ENCODE measurements at places on chromosomes 16 and 17. TPM values are rescaled to one million over a fixed set of nuclear protein-coding genes. Genes with fewer than 3 reads are reported as not detected.

SLC6A4 gene
- polyA plus RNA-seq, result 0.76 TPM

GFAP gene
- 0.64 TPM for polyA plus RNA-seq

FGF11 gene
- polyA plus RNA-seq, result 2.2 TPM

KRT31 gene
- polyA plus RNA-seq, result not detected

DNA sequence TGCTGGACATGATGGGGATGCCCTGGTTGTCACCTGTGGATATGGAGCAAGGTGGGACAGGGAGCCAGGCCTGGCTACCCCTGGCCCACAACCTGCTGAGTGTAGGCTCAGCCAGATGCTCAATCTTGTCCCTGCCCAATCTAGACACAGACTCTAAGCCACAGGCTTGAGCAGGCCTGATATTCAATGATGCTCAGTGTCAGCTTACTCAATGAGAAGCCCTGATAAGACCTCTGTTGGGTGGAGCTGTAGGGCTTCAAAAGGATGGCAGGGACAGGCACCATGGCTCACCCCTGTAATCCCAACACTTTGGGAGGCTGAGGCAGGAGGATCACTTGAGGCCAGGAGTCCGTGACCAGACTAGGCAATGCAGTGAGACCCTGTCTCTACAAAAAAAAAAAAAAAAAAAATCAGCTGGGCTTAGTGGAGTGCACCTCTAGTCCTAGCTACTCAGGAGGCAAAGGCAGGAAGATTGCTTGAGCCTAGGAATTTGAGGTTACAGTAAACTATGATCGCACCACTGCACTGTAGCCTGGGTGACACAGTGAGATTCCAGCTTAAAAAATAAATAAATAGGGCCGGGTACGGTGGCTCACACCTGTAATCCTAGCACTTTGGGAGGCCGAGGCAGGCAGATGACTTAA is 3.4 kb downstream of the LCAT start:
- no peak for DNase-seq

DNA sequence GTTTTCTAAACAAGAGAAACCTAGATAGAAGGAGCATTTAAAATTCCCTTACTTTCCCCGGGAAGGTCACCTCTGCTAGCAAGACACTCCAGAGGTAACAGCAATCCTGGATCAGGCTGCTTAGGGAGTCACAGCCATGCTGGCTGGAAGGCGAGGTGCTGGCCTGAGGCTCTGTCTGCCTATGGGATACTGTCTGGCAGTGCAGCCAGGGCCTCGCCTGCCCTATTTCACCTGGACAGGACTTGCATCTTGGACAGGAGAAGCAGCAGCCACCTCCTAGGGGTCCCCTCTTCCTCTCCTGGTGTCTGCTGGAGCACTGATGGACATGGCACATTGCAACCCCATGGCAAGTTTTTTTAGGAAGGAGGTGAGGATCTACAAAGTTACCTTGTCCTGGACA is 15.1 kb downstream of the FA2H start:
- DNase-seq, result no peak

- no peak for DNase-seq
Measured at GRCh38 chr17:35981908-35982330, 622 bp upstream of the CCL16 start.

- DNase-seq, result no peak
Measured at GRCh38 chr16:57405097-57405496, 530 bp downstream of the CCL17 start.

GRCh38 chr16:72406390-72406789 is 234.4 kb upstream of the PMFBP1 start:
- no peak for DNase-seq
